ENCODE measurements at places on chromosomes 1 and 21. TPM values are rescaled to one million over a fixed set of nuclear protein-coding genes. Genes with fewer than 3 reads are reported as not detected.

- DNase-seq, result no peak
These were observed 81.7 kb upstream of the TSPAN2 start for GRCh38 chr1:115170961-115171392.

The ANGPTL3 gene
- total RNA-seq, result not detected

The TNFSF18 gene
- 0.28 TPM for total RNA-seq

GRCh38 chr1:51843948-51844347 is 34.6 kb downstream of the NRDC start:
- no peak for DNase-seq

The CZIB gene
- 37.5 TPM for total RNA-seq

All from IMR-90 (cell line).